ENCODE measurements at places on chromosomes 1 and 21.

- DNase-seq = no peak
These were observed 187.5 kb downstream of the TPR start for GRCh38 chr1:186187601-186188000.

- no peak for DNase-seq
These were observed 22.3 kb downstream of the IL6R start for GRCh38 chr1:154427173-154428139.

DNA sequence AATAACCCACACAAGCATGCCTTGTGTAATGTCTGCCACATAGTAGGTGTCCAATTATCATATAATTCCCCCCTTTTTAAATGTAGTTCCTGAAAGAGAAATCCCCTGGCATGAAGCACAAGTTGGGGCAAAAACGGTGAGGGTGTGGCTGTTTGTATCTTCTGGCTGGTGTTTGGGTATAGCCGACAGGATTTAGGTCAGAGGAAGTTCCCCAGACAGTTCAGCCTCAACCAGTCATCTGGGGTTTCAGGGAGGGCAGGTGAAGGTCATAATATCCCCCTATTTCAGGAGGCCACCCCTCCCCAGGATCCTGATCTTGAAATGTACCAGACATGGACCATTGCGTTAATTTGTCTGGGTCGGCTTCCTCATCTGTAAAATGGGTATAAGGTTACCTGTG is 29.1 kb upstream of the JUN start:
- no peak for DNase-seq

GRCh38 chr1:151158751-151159251 is 2.4 kb downstream of the TNFAIP8L2 start:
- DNase-seq = no peak

DNA sequence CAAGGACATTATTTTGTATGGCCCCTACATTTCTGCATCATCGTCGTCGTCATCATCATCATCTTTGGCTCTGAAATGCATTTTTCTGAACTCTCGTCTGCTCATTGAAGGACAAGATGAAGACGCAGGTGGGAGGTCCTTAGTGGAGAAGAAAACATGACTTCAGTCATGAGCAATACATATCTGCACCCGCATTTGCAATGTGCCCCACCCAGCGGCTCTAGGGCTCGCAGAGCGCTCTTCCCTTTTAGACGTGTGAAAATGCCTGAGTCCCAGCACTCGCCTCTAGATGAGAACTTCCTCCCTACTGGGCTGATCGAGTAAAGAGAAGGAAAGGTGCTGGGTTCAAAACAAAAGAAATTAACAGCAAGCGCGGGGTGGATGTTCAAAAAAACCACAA is 10.1 kb downstream of the C1orf174 start:
- DNase-seq = peak; percentile 6

GRCh38 chr21:43829575-43830119 is 35.4 kb upstream of the AGPAT3 start:
- DNase-seq = no peak

GRCh38 chr1:17056551-17056950 is 2.7 kb upstream of the SDHB start:
- no peak for DNase-seq

DNA sequence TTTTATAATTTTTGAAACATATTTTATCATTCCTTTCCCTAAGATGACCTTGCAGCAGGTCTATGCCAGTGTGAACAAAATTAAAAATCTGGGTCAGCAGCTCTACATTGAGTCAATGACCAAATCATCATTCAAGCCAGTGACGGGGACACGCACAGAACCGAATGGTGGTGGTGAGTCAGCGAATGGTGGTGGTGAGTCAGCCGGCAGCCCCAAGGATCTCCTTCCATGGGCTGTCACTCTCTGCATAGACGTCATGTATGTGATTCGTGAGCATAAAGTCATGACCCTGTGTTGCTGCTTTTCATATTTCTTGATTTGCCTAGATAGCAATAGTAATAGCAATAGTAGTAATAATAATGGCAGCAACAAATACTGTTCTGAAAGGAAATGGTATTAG is 26.3 kb downstream of the PER3 start:
- DNase-seq = no peak

- no peak for DNase-seq
These were observed 198.6 kb downstream of the SDCCAG8 start for GRCh38 chr1:243454328-243454997.

DNA sequence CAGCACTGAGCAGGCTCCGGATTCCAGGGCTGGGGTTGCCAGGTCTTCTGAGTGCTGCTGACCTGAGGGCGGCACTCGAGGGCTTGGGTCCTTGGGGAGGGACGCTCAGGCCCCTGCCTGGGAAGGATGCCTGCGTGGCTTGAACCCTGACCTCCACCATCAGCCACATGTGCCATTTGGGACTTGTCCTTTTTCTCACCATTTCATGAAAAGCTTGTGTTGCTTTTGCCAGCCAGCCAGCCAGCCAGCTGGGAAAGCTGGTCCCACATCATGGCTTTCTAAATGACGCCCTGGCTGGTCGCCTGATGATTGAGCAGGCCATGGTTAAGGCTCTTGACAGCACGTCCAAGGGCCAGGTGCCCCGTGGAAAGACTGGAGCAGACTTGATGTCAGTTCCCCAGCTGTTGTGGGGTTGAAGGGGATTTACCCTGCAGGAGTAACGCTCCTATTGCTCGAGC is 168.7 kb downstream of the CAMTA1 start:
- no peak for DNase-seq

GRCh38 chr1:47756411-47756810 is 240.8 kb downstream of the TRABD2B start:
- DNase-seq = no peak

DNA sequence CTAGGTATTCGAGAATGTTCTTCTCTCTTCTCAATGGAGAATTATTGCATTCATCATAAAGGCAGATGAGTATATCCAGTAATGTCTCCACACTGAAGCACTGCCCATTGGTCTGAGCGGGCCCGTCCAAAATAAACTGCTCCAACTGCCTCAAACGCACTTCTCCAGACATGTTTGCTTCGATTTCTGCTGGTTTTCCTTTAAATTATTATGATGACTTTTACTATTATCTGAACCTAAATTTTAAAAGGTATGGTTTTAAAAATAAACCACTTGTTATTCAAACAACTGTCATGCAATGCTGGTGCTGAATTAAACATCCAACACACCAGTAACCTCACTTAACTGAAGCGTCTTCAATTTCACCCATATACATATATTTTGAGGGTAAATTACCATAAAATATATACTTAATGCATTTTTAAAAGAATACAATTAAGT is 1.3 kb downstream of the CDC42BPA start:
- no peak for DNase-seq

GRCh38 chr1:223708001-223708359 is 4.4 kb upstream of the CAPN2 start:
- no peak for DNase-seq

DNA sequence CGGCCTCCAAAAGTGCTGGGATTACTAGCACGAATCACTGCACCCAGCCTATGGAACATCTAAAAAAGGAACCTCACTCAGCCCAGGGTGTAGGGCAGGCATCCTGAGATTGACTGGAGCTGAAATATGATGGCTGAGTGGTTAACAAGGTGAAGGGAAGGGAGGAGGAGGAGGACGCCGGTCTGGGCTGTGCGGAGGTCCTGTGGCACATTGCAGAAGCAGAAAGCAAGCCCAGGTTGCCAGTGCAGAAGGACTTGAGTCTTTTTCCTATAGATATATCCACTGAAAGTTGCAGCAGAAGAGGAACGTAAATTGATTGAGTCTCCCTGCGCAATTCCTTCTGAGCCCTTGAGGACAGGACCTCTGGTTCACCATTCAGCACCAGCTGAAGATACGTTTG is 1.5 kb upstream of the KIF17 start:
- peak; percentile 37 for DNase-seq

- DNase-seq = no peak
These were observed 1.9 kb downstream of the TTF2 start for GRCh38 chr1:117061986-117062415.

- DNase-seq = no peak
These were observed 3.0 kb downstream of the HECTD3 start for GRCh38 chr1:45008076-45008475.

DNA sequence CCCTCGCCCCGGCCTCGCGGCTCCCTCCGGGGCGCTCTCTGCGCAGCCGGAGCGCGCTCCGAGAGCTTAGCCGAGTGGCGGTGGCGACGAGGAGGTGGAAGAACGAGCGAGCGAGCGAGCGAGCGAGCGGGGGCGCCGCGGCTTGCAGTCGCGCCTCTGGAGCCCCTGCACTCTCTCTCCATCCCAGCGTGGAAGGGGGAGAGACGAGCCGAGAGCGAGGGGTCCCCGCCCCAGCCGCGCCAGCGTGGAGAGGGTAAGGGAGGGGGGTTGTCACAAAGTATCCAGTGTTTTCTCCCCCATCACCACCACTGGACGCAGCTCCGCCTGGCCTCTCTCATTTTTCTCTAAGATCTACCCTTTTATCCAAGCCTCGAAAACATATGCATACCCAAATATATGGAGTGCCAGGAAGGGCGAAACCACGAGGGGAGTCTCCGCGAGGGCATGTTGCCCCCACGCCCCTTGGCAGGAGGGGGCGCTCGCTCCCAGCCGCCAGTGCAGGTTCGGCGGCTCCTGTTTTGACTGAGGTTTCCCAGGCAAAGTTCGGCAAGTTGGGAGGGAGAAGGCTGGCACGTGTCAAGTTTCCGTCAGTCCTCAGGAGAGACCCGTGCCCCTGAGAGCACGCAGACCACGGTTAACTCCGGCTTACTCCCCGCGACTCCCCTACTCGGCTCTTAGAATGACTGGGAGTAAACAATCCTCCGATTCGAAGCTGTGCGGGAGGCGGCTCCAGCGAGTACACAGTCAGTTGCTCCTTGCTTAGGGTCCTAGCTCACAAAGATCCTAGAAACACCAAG is 569 bp upstream of the DAB1 start:
- no peak for DNase-seq

DNA sequence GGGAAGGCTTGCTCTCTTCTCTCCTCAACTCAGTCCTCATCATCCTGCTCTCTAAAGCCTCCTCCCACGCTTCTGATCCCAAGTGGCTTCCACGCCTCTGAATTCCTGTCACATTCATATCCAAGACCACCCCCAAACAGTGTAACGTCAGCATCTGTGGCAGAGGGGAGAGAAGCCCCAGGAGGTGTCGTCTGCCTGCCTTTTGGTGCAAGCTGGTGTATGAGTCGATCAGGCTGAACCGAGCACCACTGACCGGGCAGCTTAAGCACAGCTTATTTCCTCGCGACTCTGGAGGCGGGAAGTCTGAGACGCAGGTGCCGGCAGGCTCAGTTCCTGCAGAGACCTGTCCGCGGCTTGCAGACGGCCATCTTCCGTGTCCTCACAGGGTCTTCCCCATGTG is 123.8 kb upstream of the RAB4A start:
- DNase-seq = no peak

DNA sequence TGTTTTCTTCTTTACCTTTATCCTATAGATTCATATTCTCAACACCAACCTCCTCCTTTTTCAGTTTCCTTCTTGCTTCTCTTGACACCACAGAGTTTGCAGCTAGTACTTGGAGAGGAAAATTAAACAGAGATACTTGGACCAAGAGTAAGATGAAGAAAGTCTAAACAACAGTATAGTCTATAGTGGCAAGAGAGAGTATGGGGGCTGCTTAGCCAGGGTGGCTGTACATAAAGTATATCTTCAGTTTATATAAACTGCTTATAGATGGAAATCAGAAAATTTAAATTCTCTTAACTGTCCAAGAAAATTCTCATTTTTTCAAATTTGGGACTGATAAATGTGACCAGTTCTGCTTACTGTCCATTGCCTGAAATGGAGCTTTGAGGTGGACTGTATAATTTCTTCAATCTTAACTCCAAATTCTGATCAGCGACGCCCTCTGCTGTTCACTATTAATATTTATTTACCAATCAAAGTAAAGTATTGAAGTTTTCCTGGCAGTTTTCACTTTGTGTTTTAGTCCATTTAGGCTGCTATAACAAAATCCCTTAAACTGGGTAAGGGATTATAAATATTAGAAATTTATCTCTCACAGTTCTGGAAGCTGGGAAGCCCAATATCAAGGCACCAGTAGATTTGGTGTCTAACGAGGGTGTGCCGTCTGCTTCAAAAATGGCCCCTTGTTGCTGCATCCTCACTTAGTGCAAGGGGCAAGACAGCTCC is 14.8 kb upstream of the METTL18 start:
- DNase-seq = no peak

DNA sequence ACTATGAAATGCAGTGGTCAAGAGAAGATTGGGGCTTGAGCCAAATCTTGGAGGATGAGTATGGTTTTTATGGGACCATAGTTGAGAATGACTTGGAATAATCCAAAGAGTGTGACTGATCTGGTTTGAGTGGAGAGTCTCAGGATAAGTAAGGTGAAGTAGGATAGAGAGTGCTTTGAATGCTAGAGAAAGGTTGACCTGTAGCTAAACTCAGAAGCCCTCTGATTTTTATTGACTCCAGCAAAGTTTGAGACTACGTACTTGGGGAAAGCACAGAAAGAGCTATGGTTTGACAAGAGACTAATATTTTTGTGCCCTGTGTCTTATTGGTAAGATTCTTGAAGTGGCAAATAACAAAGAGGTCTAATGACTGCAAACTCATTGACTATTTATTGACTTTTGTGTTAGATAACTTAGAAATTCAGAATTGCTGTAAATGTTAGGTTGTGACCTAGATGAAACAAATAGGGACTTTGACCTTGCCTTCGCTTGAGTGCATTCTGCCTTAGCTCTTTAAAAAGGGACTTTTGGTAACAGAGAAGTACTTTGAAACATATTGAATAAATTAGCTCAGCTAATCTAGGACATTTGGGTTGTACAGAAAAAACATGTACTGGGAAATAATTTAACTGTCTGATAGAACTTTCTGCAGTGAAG is 35.1 kb downstream of the UAP1 start:
- no peak for DNase-seq

GRCh38 chr1:48061162-48062136 is 64.3 kb upstream of the TRABD2B start:
- peak; percentile 78 for DNase-seq

- no peak for DNase-seq
These were observed 17.0 kb downstream of the PADI2 start for GRCh38 chr1:17102232-17102631.

GRCh38 chr1:189424746-189425331 is 1052.8 kb downstream of the BRINP3 start:
- no peak for DNase-seq

GRCh38 chr1:150974580-150975478 is at the start of gene CERS2:
Gene CERS2, minus strand, starts transcription at chr1:150974835. Its CDS starts 5,745 bp downstream, at chr1:150969090.
- DNase-seq = peak; percentile 95

All from aorta (tissue), 5 donors.